ENCODE measurements at places on chromosomes 11 and 22. TPM values are rescaled to one million over a fixed set of nuclear protein-coding genes. Genes with fewer than 3 reads are reported as not detected.
A peak's percentile ranks its signal among the peaks of the same experiment; 100 is the strongest.

ZPR1 gene
- total RNA-seq: 29.6 TPM

RAG2 gene
- not detected for total RNA-seq

OR8H1 gene
- total RNA-seq: not detected

NXPE2 gene
- not detected for total RNA-seq

DNA sequence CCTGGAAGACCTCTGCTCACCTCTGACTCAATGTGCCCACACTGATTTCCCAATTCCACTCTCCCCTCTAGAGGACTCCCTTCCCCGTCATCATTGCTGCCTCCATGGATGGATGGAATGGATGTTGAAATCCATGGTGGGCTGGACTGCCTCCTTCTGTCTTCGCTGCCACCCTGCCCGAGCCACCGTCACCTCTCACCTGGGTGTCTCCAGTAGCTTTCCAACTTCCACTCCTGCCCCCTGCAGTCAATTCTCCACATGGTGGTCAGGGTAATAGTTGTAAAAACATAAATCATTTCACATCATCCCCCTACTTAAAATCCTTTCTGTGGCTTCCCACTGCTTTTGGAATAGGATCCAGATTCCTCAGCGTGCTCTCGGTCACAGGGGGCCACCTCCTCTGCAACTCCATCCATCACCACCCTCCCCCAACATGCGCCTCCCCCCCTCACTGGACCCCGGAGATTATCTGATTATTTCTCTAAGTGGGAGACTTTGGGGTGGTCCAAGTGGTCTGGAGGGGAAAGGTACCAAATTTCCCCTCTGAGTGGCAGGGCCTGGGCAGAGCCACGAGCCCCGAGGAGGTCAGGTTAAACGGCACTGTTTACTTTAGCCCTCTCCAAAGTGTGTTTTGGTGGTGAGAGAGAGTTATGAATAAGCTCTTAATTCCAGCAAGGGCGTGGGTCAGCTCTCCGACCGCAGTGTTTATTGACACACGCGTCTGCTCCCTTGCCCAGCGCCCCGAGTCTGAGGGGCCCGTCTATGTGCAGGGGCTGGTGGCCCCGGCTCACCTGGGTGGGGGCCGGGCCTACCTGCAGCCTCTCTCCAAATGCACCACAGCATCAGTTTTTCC, 313.7 kb downstream of the MN1 start:
- no peak overlapping the region for H3K4me3 ChIP-seq
- no peaks in the 10 kb centered on the region for H3K36me3 ChIP-seq
- peaks cover 27% of the 10 kb centered on the region for H3K4me1 ChIP-seq
- no peaks in the 10 kb centered on the region for H3K27me3 ChIP-seq
- H3K27ac ChIP-seq: no peak overlapping the region

DNA sequence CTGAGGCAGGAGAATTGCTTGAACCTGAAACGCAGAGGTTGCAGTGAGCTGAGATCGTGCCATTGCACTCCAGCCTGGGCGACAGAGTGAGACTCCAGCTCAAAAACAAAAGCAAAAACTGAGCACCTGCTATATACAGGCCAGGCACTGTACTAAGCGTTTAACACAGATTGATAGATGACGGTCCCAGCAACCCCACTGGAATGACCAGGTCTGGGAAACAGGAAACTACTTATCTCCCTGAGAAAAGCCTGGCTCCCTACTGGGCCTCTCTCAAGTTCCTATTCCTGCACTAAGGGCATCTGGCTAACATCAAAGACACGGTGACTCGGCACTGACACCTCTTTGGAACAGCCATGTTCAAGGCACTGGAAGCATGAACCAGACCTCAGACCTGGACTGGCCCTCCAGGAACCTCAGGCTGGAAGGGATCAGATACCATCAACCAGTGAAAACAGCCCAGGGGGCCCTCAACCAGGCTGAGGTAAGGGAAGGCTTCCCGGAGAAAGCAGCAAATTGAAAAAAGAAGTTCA, 16.6 kb downstream of the ARAP1 start:
- H3K4me1 ChIP-seq: peaks cover 57% of the 10 kb centered on the region
- DNase-seq: peak; percentile 45
- peak overlapping the region; percentile 91 for H3K27ac ChIP-seq
- H3K27me3 ChIP-seq: no peaks in the 10 kb centered on the region

Data from PC-9 (cell line).